ENCODE measurements at places on chromosomes 16 and 17.

GRCh38 chr17:7019839-7020519 is 2.9 kb upstream of the BCL6B start:
- DNase-seq, result no peak
- no peak overlapping the region for H3K4me3 ChIP-seq
- peaks cover 6% of the 10 kb centered on the region for H3K36me3 ChIP-seq

- H3K36me3 ChIP-seq, result no peaks in the 10 kb centered on the region
- H3K27ac ChIP-seq, result no peak overlapping the region
- no peak for DNase-seq
- H3K27me3 ChIP-seq, result no peaks in the 10 kb centered on the region
These were observed 122.5 kb downstream of the DNAH9 start for GRCh38 chr17:11720816-11721215.

DNA sequence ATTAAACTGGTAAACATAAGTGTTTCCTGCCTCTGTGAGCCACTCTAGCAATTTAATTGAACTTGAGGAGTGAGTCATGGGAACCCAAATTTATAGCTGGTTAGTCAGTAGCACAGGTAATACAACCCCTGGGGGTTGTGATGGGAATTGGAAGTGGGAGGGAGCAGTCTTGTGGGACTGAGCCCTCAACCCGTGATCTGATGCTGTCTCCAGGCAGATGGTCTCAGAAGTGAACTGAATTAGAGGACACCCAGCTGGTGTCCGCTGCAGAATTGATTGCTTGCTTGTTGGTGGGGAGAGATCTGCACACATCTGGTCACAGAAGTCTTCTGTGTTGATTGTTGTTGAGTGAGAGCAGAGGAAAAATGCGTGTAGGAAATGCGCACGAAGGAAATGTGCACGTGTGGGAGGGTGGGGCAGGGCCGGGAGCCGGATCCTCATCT is 7.7 kb upstream of the ST6GALNAC2 start:
- no peak overlapping the region for H3K27ac ChIP-seq
- H3K36me3 ChIP-seq, result no peaks in the 10 kb centered on the region
- H3K27me3 ChIP-seq, result peaks cover 13% of the 10 kb centered on the region
- no peak overlapping the region for H3K4me3 ChIP-seq
- no peak for DNase-seq

- H3K36me3 ChIP-seq, result no peaks in the 10 kb centered on the region
- no peak overlapping the region for H3K4me3 ChIP-seq
- no peak overlapping the region for H3K27ac ChIP-seq
These were observed 57.4 kb downstream of the HS3ST3A1 start for GRCh38 chr17:13544292-13544691.

- peak overlapping the region; percentile 96 for H3K4me3 ChIP-seq
- peak overlapping the region; percentile 82 for H3K27ac ChIP-seq
- peaks cover 85% of the 10 kb centered on the region for H3K4me1 ChIP-seq
- H3K27me3 ChIP-seq, result peaks cover 2% of the 10 kb centered on the region
- H3K36me3 ChIP-seq, result peaks cover 55% of the 10 kb centered on the region
- DNase-seq, result no peak
These were observed 4.6 kb downstream of the ANKRD11 start for GRCh38 chr16:89485701-89486246.

GRCh38 chr17:68627956-68628575 is 26.9 kb upstream of the FAM20A start:
- no peaks in the 10 kb centered on the region for H3K4me1 ChIP-seq
- no peaks in the 10 kb centered on the region for H3K36me3 ChIP-seq
- DNase-seq, result no peak
- H3K27ac ChIP-seq, result no peak overlapping the region
- no peak overlapping the region for H3K4me3 ChIP-seq

- peak overlapping the region; percentile 95 for H3K4me3 ChIP-seq
- no peak for DNase-seq
- peaks cover 8% of the 10 kb centered on the region for H3K36me3 ChIP-seq
- H3K27ac ChIP-seq, result peak overlapping the region; percentile 95
These were observed 2.1 kb upstream of the SPG7 start for GRCh38 chr16:89506113-89506504.

DNA sequence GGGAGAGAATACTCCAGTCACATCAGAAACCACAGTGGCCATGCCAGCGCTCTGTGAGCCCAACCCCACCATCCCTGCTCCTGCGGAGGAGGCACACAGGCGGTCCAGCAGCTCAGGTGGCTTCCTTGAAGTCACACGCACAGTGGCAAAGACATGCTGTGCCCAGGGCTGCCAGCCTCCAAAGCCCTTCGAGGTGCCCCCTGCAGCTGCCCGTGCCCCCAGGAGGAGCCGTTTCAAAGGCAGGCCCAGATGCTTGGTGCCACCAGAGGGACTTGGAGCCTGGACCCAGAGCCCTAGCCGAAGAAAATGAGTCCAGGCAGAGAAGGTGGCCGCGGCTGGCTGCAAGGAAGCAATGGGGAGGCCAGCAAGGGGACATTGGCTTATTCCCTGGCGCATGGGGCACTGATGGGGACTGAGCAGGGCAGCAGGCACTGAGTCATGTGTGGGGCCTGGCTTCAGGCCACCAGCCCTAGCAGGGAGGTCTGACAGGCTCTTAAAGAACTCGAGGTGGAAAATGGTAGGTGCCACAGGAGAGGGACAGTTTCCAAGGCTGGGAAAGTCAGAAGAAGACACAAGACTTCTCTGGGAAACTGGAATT is 17.2 kb upstream of the CACNG1 start:
- no peaks in the 10 kb centered on the region for H3K4me1 ChIP-seq
- no peak overlapping the region for H3K4me3 ChIP-seq
- no peaks in the 10 kb centered on the region for H3K36me3 ChIP-seq
- DNase-seq, result no peak
- H3K27ac ChIP-seq, result no peak overlapping the region

GRCh38 chr17:75552425-75553294 is 27.2 kb downstream of the LLGL2 start:
- H3K4me1 ChIP-seq, result no peaks in the 10 kb centered on the region
- no peaks in the 10 kb centered on the region for H3K36me3 ChIP-seq
- no peak overlapping the region for H3K27ac ChIP-seq
- DNase-seq, result no peak
- H3K4me3 ChIP-seq, result no peak overlapping the region

- peaks cover 2% of the 10 kb centered on the region for H3K27me3 ChIP-seq
- H3K36me3 ChIP-seq, result no peaks in the 10 kb centered on the region
- no peak overlapping the region for H3K27ac ChIP-seq
- peaks cover 61% of the 10 kb centered on the region for H3K4me1 ChIP-seq
- no peak for DNase-seq
These were observed 35.8 kb downstream of the PLCG2 start for GRCh38 chr16:81814751-81815428.

DNA sequence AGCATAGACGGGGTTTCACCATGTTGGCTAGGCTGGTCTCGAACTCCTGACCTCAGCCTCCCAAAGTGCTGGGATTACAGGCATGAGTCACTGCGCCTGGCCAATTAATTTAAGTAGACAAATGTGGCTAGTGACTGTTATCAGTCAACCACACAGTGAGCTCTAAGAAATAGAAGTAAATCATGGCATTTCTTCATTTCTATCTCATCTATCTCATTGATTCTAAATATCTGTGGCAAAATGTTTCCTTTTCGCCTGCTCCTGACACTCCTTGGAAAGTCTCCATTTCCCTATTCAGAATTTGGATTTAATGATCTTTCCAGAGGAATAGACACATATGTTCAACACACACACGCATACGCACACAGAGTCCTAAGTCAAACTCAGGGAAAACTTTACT is 81.3 kb downstream of the HIC1 start:
- no peak overlapping the region for H3K27ac ChIP-seq
- H3K4me1 ChIP-seq, result peaks cover 20% of the 10 kb centered on the region
- H3K4me3 ChIP-seq, result no peak overlapping the region

GRCh38 chr16:68991075-68991474 is 114.4 kb upstream of the HAS3 start:
- H3K27me3 ChIP-seq, result no peaks in the 10 kb centered on the region
- peaks cover 14% of the 10 kb centered on the region for H3K36me3 ChIP-seq
- no peak overlapping the region for H3K4me3 ChIP-seq
- DNase-seq, result no peak

DNA sequence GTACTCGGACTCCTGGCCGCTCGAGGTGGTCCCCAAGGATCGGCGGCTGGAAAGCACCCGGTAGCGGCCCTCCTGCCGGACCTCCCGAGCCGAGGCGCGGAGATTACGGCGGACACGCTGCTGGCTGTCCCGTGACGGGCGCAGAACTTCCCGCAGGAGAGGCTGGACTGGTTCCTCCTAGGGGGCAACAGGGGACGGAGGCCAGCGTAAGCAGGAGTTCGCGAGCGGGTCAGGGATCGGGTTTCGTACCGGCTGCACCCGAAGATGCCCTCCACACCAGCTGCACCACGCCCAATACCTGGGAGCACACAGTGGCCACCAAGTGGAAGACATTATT is 341 bp downstream of the SLC7A6OS start:
- no peak for DNase-seq
- H3K27ac ChIP-seq, result peak overlapping the region; percentile 96

DNA sequence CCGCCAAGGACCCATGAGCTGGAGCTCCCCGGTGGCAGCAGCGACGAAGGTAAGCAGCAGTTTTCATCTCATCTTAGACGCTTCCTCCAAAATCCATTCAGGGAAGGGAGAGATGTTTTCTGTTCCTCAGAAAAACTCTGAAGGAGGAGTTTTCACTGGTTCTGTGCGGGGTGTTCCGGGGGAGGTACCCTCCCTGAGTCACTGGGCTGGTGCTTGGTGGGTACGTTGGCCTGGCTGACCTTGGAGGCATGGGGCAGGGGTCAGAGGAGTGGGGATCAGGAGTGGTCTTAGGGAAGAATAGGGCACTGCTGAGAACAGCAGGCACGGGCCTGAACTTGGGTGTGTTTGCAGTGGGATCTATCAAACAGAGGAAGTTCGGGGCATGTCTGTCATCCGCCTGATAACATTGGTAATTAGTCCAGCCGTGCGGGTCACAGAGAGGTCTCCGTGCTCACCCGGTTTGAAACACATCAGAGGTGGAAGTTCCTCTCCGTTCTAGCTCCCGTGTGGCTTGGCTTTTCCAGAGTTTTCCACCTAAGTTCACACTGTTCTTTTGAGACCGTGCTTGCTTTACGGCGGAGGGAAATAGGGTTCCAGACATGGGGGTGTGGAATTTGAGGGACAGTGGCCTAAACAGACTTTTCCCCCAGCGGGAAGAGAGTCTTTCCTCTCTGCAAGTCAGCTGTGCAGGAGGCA is 59.6 kb upstream of the CIBAR2 start:
- H3K4me1 ChIP-seq, result peaks cover 6% of the 10 kb centered on the region
- H3K4me3 ChIP-seq, result no peak overlapping the region
- H3K27me3 ChIP-seq, result peaks cover 62% of the 10 kb centered on the region
- no peaks in the 10 kb centered on the region for H3K36me3 ChIP-seq

- no peaks in the 10 kb centered on the region for H3K4me1 ChIP-seq
- peaks cover 3% of the 10 kb centered on the region for H3K27me3 ChIP-seq
- no peak overlapping the region for H3K4me3 ChIP-seq
These were observed 21.5 kb upstream of the KCNJ16 start for GRCh38 chr17:70053241-70054234.

GRCh38 chr16:30379158-30379783 is 3.1 kb downstream of the SEPTIN1 start:
- peaks cover 60% of the 10 kb centered on the region for H3K4me1 ChIP-seq
- no peak for DNase-seq

GRCh38 chr17:79568661-79569060 is 42.2 kb downstream of the RBFOX3 start:
- H3K4me1 ChIP-seq, result no peaks in the 10 kb centered on the region
- DNase-seq, result no peak
- H3K36me3 ChIP-seq, result no peaks in the 10 kb centered on the region
- H3K4me3 ChIP-seq, result no peak overlapping the region
- H3K27me3 ChIP-seq, result peaks cover 2% of the 10 kb centered on the region
- no peak overlapping the region for H3K27ac ChIP-seq

GRCh38 chr17:42585353-42585752 is 7.8 kb upstream of the PSMC3IP start:
- no peaks in the 10 kb centered on the region for H3K27me3 ChIP-seq
- H3K36me3 ChIP-seq, result peaks cover 14% of the 10 kb centered on the region
- peaks cover 4% of the 10 kb centered on the region for H3K4me1 ChIP-seq
- no peak for DNase-seq
- H3K27ac ChIP-seq, result no peak overlapping the region
- H3K4me3 ChIP-seq, result no peak overlapping the region

DNA sequence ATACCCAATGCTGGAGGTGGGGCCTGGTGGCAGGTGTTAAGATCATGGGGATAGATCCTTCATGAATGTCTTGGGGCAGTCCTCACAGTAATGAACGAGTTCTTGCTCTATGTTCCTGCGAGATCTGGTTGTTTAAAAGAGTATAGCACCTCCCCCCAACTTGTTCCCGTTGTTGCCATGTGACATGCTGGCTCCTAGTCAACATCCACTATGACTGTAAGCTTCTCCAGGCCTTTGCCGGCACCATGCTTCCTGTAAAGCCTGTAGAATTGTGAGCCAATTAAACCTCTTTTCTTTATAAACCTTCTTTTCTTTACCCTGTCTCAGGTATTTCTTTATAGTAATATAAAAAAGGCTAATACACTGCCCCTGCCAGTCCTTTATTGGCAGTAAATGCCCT is 33.3 kb downstream of the RANBP10 start:
- no peak overlapping the region for H3K4me3 ChIP-seq
- no peaks in the 10 kb centered on the region for H3K27me3 ChIP-seq
- H3K4me1 ChIP-seq, result no peaks in the 10 kb centered on the region
- DNase-seq, result no peak

DNA sequence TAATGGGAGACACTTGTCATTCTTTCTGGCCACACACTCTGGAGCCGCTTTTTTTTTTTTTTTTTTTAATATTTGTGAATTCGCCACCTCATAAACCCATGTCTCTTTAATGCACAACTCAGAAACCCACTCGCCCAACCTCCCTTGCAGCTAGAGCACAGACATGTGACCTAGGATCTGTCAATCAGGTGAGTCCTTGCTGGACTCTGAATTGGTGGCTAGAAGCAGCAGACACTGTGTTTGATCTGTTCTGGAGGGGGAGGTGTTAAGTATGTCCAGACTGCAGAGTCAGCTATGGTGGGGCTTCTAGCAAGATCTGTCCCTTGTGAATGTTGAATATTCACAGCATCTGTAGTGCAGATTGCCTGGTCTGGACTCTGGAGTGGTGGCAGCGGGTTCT is 112.1 kb downstream of the PRKCB start:
- H3K36me3 ChIP-seq, result peaks cover 5% of the 10 kb centered on the region
- H3K4me3 ChIP-seq, result no peak overlapping the region
- H3K4me1 ChIP-seq, result peaks cover 92% of the 10 kb centered on the region
- H3K27me3 ChIP-seq, result no peaks in the 10 kb centered on the region

DNA sequence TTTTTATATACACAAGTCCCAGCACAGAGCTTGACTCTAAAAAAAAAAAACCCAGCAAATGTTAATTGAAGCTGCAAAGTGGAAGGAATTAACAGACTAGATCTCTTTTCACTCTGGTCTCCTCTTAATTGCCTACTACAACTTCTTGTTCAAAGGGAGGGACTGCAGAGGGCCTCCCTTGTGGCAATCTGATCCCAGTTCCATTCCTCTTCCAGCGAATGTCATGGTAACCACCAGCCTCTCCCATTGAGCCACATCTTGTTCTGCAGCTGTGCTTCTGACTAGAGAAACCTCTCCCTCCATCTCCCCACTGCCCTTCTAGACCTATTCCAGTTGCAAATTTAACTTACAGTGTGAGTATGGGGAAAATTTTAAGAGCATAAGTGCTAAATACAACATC is 5.9 kb downstream of the SUPT6H start:
- no peak overlapping the region for H3K27ac ChIP-seq
- DNase-seq, result no peak
- H3K27me3 ChIP-seq, result no peaks in the 10 kb centered on the region

Measured in activated naive CD8-positive, alpha-beta T cell treated with anti-CD3 and anti-CD28 coated beads, Interleukin-2, amount 50 U/mL, for 24 hours (primary cell).